ENCODE measurements at places on chromosomes 4 and X. TPM values are rescaled to one million over a fixed set of nuclear protein-coding genes. Genes with fewer than 3 reads are reported as not detected.
A peak's percentile ranks its signal among the peaks of the same experiment; 100 is the strongest.

DNA sequence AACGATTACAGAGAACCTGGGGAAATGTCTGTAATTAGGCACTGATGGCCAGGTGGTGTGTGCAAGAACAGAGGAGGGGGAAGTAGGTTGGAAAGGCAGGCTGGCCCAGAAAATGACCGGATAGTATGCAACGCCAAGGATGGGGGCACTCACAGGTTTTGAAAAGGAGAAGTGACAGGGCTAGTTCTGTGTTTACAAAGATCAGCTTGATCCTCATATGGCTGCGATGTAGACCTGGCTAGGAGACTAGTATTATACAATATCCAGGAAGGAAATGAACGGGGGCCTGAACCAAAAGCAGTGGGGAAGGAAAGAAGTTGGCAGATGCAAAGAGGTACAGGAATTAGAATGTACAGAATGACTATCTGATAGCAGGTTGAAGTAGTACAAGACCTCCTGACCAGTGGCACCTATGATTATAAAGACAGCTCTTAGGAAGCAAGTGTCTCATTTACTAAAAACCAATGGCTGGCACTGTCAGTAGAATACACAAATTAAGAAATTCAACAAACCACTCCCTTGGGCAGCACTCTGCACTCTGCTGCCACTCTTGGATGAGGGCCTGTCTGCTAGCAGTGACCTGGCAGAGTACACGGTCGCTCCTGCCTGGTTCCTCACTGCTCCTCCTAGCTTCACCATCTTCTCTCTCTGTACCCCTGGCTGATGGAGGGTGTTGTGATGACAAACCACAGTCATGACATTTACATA lies 14.1 kb downstream of the MFAP3L start:
- no peak overlapping the region for H3K27ac ChIP-seq
- H3K27me3 ChIP-seq: no peaks in the 10 kb centered on the region
- H3K4me3 ChIP-seq: no peak overlapping the region
- no peak for DNase-seq
- no peaks in the 10 kb centered on the region for H3K4me1 ChIP-seq

DNA sequence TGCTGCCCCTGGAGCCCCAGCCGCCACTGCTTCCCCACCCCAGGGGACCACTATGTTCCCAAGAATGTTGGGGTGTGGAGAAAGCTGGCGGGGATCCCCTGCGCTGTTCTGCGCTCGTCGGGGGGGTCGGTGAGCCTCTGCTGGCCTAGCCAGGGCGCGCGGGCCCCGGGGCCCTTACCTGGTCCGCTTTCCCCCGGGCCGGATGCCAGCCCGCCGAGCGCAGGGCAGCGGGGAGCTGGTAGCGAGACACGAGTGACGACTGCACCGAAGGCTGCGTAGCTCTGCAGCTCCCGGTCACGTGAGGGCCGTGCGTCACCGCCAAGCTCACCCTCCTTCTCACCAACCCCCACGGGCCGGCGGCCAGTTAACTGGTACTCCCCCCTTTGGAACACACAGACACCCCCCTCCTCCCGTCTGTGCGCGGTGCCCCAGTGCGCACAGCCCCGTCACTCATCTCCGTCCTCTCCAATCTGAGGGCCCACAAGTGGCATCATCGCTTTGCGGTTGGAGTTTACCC lies at the start of gene BEX1:
Gene BEX1 (minus strand): TSS at position 254 of the 517 bp plus-strand sequence. CDS start 897 bp downstream, outside the sequence.
- H3K36me3 ChIP-seq: no peaks in the 10 kb centered on the region
- DNase-seq: no peak
- no peaks in the 10 kb centered on the region for H3K4me1 ChIP-seq

Gene NOX1
- not detected for total RNA-seq

DNA sequence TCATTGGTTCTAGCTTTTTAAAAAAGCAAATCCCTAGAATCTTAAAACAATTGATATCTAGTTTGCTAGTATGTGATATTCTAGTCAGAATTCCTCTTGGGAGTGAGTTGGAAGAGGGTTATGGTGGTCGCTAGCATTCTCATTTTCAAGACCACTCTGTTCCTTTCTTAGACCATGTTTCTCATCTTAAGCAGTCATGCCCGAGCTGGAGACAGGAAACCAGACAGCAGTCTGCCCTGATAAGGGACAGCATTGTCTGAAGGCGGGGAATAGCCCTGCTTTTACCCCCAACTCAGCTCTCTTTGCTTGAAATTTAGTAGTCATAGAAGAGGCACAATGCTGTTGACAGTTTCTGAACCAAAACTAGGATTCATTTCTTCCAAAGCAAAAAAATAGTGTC lies 5.2 kb downstream of the KLF3 start:
- H3K27ac ChIP-seq: no peak overlapping the region
- H3K4me1 ChIP-seq: peaks cover 51% of the 10 kb centered on the region
- H3K36me3 ChIP-seq: peaks cover 16% of the 10 kb centered on the region
- H3K27me3 ChIP-seq: no peaks in the 10 kb centered on the region
- DNase-seq: no peak
- H3K4me3 ChIP-seq: no peak overlapping the region

Gene LAMTOR3
- 33.5 TPM for total RNA-seq

DNA sequence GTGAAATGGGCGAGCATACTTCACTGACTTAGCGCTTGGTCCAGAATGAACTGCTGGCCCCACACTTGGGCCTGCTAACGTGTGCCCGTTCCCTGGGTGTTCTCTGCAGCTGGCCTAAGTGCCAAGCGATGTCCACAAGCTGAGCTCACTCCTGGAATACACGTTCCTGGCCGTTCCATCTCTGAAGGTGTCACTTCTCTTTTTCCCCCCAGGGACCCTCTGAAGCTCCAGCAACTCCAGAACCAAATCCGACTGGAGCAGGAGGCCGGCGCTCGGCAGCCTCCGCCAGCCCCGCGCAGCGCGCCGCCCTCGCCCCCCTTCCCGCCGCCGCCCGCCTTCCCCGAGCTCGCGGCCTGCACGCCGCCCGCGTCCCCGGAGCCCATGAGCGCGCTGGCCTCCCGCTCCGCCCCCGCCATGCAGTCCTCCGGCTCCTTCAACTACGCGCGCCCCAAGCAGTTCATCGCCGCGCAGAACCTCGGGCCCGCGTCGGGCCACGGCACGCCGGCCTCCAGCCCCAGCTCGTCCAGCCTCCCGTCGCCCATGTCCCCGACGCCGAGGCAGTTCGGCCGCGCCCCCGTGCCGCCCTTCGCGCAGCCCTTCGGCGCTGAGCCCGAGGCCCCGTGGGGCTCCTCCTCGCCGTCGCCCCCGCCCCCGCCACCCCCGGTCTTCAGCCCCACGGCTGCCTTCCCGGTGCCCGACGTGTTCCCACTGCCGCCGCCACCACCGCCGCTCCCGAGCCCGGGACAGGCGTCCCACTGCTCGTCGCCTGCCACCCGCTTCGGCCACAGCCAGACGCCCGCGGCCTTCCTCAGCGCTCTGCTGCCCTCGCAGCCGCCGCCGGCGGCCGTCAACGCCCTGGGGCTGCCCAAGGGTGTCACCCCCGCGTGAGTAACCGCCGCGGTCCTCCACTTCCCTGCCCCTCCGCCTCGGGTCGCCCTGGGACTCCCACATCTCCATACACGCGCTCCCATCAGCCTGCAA lies 132.3 kb downstream of the CBR4 start:
- H3K4me1 ChIP-seq: peaks cover 27% of the 10 kb centered on the region
- no peak overlapping the region for H3K4me3 ChIP-seq
- H3K27me3 ChIP-seq: no peaks in the 10 kb centered on the region
- DNase-seq: no peak

DNA sequence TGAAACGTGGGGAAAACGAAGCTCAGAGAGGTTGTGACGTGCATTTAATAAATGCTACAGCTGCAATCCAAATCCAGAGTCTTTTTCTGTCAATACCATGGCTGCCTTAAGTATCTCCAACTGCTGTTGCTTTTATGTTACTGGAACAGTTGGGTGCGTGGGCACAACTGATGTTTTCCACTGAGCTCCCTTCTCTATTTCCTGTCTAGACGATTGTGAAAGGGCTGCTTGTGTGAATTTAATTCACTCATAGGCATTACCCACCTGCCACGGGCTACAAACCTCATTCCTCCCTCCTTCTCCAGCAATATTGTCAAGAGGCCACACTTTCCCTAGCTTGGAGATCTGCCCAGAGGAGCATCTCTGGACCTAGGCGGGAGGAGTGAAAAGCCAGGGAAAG lies 526.0 kb downstream of the MID1IP1 start:
- H3K27ac ChIP-seq: no peak overlapping the region
- no peak overlapping the region for H3K4me3 ChIP-seq
- no peak for DNase-seq
- H3K36me3 ChIP-seq: no peaks in the 10 kb centered on the region

DNA sequence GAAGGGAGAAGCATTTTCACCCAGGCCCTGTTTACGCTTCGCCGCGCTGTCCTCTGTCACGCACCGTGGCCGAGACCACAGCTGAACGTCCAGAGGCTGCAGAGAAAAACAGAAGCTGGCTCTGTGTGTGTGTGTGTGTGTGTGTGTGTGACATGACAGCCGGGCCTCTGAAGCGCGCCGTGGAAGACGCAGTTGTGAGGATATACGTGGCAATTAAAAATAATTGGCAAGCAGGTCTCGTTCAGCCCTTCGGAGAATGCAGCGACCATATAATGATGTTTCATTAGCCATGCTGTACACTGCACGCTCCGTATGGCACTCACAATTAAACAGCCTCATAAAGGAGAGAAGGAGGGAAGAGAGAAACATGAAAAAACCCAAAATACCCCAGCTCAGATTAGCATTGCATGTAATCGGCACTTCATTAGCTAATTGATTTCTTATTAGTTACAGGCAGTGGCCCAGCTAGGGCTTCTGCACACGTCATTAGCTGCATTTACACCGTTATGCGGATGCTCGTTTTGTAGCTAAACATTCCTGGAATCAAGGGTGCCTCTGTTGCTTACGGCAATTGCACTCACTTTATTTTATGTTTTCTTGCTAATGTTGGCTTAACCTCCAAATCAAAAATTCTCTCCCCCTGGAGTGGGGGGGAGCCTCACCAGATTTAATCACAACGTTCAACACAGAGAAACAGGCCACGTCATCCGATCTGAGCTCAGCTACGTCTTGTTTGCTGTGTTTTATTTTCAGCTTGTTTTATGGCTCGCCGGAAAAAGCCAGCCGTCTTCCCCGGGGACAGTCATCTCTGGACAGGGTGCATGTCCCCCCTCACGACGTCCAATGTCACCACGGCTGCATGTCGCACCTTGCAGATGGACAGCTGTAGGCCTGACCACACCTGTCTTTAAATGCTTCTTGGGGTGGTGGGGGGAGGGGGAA lies 74.6 kb upstream of the SHOX start:
- no peaks in the 10 kb centered on the region for H3K27me3 ChIP-seq
- H3K27ac ChIP-seq: no peak overlapping the region
- no peak for DNase-seq
- no peaks in the 10 kb centered on the region for H3K36me3 ChIP-seq
- H3K4me3 ChIP-seq: no peak overlapping the region
- H3K4me1 ChIP-seq: no peaks in the 10 kb centered on the region

DNA sequence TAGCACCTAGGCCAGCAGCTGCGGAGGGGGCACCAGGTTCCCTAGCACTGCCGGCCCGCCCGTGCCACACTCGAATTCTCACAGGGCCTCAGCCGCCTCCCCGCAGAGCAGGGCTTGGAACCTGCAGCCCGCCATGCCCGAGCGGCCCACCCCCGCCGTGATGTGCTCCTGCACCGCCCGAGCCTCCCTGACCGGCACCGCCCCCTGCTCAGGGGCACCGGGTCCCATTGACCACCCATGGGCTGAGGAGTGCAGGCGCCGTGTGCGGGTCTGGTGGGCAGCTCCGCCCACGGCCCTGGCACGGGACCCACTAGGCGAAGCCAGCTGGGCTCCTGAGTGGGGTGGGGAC lies 35.4 kb upstream of the ENPP6 start:
- no peaks in the 10 kb centered on the region for H3K36me3 ChIP-seq
- no peak overlapping the region for H3K27ac ChIP-seq
- H3K27me3 ChIP-seq: no peaks in the 10 kb centered on the region
- H3K4me1 ChIP-seq: peaks cover 3% of the 10 kb centered on the region
- no peak for DNase-seq

DNA sequence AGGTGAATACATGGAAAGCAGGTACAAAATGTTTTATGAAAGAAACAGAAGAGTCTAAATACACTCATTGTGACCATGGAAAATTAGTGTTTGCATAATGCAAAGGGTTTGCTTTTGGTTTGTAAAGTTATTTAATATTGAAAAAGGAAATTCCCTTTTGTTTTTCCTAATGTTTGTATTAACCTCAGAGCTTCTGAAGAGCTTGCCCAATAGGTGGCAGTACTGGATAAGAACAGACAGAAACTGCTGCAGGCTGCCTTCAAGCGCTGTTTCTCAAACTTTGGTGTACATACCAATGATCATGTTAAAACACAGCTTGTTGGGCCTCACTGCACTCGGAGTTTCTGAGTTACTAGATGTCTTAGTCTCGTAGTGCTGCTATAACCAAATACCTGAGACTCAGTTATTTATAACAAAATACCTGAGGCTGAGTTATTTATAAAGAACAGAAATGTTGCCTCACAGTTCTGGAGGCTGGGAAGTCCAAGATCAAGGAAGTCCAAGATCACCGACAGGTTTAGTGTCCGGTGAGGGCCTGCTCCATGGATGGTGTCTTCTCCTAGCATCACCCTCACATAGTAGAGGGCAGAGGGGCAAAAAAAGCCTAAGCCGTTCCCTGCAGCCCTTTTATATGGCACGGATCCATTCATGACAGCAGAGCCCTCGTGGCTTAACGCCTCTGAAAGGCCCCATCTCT lies 54.2 kb downstream of the SUPT20HL2 start:
- peak; percentile 81 for DNase-seq
- H3K27ac ChIP-seq: no peak overlapping the region
- H3K27me3 ChIP-seq: peaks cover 78% of the 10 kb centered on the region

Gene UGT2B17
- not detected for total RNA-seq

DNA sequence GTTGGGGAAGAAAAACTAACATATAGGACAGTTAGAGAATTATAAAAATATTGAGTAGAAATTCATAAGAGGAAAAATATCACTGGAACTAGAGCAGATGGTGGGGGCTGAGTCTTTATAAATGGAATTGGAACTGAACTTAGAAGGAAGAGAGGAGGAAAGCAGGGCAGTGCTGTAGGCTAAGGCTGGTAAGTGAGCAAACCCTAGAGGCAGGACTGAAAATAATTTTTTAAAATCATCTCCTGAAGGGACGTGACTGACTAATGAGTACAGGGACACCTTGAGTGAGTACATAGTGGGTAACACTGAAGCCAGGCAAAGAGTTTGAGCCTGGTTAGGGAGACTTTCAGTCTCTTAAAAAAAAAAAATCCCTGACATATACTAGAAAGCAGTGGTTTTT lies 63.3 kb downstream of the GALNT7 start:
- H3K36me3 ChIP-seq: no peaks in the 10 kb centered on the region
- H3K27ac ChIP-seq: peak overlapping the region; percentile 36
- H3K27me3 ChIP-seq: no peaks in the 10 kb centered on the region
- H3K4me3 ChIP-seq: no peak overlapping the region
- H3K4me1 ChIP-seq: peaks cover 2% of the 10 kb centered on the region

DNA sequence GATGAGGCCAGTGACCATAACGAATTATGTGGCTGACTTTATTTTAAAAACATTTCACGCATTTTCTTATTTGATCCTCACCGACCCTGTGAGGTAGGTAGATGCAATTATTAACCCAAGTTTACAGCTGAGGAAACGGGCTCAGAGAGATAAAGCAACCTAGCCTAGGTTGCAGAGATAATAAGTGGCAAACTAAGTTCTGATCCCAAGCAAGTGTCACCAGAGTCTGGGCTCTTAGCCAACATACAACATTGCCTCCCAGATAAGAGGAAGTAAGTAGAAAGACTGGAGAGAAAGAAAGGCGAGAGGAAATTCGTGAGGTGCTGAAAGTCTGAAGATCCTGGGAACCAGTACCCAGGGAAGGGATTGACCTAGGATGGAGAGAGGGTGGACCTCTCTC lies 77.4 kb upstream of the GPR50 start:
- DNase-seq: no peak
- H3K27ac ChIP-seq: no peak overlapping the region
- H3K4me1 ChIP-seq: peaks cover 6% of the 10 kb centered on the region
- H3K36me3 ChIP-seq: no peaks in the 10 kb centered on the region
- no peak overlapping the region for H3K4me3 ChIP-seq
- peaks cover 5% of the 10 kb centered on the region for H3K27me3 ChIP-seq

Gene AMBN
- total RNA-seq: not detected

Gene SMPX
- not detected for total RNA-seq

Gene SULT1E1
- total RNA-seq: 2.8 TPM

Data from MCF 10A (cell line).